Activated naive CD4-positive, alpha-beta T cell (primary cell): ENCODE measurements at places on chromosomes 5 and 9.

GRCh38 chr9:135692410-135692809 is 6.9 kb downstream of the SOHLH1 start:
- DNase-seq = no peak

GRCh38 chr5:133611357-133612248 is 738 bp downstream of the FSTL4 start:
- no peak for DNase-seq

DNA sequence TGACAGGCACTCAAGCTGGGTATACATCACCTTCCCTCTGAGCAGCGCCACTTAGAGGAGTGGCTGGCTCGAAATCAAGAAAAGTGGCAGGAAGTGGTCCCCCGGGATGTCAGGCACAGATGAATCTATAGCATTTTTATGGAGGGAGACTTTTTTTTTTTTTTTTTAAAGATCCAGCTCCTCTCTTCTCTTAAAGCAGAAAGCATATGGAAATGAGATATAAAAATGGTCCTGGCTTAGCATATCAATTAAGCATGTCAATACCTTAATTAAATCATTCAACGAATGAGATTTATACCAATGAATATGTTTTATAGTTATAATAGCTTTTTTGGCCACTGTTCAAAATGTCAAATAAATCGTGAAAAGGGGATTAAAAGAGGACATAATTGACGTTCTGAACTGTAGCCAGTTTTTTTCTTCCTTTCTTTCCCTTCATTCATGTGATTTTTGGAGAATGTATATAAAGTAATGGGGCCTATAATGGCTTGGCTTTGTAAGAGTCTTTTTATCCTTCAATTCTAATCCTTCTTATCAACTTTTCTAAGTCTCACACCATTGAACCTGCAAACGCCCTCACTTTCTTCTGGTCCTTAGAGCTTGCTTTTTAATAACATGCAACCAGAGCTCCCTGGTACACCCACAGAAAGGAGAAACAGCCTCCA is 319.2 kb upstream of the PANK3 start:
- no peak for DNase-seq

DNA sequence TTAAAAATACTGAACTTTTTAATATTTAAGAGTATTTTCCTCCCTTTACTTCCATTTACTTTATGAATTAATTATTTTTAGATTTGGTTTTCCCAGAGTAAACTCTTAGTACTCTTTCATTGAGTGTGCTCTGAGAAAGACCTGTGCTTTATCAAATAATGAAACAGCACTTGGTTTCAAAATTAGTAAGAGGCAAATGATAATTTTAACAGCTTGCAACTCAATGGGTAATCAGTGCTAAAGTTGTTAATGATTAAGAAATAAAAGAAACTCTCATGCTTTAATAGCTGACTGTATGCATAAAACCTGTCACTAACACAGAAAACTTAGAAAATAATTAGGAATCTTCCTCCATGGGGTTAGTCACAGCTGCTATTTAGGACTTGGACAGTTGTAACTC is 244.4 kb downstream of the RFX3 start:
- DNase-seq = no peak

GRCh38 chr5:90519081-90519480 is 10.3 kb downstream of the LYSMD3 start:
- no peak for DNase-seq

GRCh38 chr5:60541980-60542379 is 158.0 kb downstream of the DEPDC1B start:
- DNase-seq = no peak

DNA sequence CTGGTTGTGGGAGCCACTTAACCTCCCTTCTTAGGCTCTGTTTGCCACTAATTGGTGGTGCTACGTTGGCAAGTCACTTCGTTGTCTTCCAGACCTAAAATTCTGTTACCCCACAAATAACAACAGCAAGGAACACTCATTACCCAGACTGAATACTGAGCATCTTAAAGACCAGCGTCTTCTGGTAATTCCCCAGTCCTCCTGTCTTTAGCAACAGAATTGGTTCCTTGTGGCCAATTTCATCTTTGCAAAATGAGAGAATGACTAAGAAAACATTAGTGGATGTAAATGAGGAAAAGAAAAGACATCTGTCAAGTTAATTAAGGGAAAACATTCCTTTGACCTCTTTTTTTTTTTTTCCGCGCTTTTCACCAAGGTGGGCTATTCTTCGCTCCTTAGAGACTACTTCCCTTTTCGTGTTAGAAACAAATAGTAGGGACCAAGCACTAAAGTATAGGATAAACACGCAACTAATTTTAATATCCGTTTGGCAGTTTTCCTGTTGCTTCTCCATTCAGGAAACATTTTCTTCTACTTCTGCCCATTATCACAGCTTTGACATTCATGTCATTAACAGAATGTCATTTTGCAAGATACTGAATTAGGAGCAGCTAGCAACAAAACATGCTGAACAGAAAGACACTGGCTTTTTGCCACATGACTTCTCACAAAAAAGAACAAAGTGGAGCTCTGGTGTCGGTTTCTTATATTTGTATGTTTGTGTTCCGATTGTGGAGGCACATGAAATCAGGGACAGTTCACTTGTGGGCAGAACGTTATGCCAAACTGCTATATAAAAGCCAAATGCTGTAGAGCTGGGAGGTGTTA is 154.2 kb downstream of the CD180 start:
- no peak for DNase-seq
